Activated CD4-positive, CD25-positive, alpha-beta regulatory T cell (primary cell): ENCODE measurements at places on chromosomes 12 and 14.
A peak's percentile ranks its signal among the peaks of the same experiment; 100 is the strongest.

DNA sequence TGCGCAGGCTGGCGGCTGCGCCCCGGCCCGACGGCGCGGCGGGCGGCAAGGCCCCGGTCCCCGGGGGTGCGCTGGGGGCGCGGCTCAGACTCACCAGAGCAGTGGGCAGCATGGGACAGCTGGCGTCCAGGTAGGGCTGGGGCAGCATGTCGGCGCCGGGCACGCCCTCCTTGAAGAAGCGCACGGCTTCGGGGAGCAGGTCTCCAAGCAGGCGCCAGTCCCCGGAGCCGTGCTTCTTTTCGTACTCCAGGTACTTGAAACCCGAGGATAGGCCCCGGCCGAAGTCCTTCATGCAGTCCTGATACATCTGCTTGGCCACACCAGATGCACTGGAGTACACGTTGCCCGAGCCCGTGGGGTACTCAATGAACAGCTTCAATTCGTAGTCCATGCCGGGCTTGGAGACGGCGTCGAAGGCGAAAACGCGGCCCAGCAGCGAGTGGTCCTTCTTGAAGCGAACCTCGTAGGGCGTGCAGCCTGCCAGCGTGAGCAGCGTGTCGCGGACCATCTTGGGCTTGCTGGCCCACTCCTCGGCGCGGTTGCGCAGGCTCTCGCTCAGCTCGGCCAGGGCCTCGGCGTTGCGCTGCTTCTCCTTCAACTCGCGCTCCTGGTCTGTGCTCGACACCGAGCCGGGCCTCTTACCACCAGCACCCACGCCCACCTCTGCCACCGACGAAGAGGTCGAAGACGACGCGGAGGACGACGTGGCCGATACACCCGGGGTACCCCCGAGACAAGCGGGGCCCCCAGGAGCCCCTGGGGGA is 2.2 kb downstream of the IRF2BPL start:
- DNase-seq = no peak

DNA sequence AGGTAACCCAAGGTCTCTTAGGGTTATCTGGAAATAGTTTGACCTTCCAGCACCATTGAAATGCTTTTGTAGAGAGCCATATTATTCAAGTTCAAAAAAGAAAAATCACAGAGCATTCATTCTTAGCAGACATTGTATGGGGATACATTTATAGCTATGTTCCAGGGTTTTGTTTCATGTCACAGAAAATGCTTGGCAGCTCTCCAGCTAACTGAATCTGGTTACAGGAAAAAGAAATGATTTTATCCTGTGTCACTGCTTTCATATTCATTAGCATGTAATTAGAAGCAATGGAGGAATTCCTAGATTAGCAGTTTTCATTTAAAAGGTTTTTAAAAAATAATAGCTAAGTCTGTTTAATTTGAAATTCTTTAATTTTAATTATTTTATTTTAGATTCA is 78.9 kb downstream of the SNAPC1 start:
- DNase-seq = no peak

DNA sequence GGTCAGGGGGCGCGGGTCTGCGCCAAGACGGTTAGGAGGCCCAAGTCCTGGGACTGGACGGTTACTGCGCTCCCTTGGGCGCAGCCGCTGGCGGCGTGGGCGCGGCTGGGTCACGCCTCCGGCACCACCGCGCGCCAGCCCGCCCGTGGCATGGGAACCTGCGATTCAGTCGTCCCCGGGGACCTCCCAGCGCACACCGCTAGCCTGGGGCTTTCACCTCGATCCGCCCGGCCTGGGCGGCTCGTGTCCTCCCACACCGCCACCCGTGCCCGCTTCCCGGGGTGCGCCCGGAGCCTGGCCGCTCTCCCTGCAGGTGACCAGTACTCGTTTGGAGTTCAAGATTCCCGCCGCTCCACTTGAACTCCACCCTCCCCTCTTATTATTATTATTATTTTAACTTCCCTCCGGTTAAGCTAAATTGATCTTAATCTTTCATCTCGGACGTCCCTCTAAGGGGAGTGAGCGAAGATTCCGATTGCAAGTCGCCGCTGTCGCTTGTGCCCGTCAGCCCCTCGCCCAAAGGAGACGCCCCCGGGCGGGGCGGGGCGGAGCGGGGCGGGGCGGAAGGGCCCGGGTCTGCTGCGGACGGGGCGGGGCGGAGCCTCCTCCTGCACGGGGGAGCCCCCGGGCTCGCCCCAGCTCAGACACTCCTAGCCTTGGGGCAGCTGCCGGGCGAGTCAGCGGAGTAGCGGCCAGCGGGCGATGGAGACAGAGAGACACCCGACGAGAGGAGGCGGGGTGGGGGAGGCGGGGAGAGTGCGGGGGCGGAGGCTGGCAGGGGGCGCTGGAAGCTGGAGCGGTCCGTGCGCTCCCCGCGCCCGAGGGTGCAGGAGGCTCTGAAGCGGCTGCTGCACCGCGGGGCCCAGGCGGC is at the start of gene KCNMB4:
TSS of gene KCNMB4 (plus strand) at position 643 of the 871 bp plus-strand sequence. CDS start 445 bp downstream, outside the sequence.
- DNase-seq = peak; percentile 34

DNA sequence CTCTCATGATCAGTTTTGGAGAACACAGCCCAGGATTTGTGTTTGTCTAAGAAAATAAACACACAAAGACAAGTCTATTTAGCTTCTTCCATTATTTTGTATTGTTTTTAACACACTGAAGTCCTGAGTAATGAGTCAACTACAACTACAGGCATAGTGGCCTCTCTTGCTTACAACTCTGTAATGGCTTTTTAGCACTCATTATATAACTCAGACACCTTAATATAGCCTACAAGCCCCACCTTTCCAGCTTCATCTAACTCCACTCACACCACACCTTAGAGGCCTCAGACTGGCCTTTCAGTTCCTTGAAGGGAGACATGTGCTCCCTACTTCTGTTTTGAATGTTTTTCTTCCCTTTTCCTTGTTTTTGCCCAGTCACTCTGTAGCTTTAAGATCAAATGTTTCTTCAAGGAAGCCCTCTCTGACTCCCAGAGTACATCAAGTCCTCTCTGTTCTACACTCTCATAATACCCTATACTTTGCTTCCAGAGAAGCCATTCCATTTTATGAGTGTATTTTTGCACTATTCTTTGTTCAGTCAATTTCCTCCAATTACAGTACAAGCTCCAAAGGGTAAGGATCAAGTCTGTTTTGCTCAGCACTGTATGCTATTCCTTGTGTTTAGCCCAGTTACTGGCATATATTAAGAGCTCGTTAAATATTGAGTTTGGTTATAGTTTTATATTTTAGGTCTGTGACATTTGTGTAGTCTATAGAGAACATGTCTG is 233.6 kb upstream of the ARHGAP5 start:
- DNase-seq = no peak

DNA sequence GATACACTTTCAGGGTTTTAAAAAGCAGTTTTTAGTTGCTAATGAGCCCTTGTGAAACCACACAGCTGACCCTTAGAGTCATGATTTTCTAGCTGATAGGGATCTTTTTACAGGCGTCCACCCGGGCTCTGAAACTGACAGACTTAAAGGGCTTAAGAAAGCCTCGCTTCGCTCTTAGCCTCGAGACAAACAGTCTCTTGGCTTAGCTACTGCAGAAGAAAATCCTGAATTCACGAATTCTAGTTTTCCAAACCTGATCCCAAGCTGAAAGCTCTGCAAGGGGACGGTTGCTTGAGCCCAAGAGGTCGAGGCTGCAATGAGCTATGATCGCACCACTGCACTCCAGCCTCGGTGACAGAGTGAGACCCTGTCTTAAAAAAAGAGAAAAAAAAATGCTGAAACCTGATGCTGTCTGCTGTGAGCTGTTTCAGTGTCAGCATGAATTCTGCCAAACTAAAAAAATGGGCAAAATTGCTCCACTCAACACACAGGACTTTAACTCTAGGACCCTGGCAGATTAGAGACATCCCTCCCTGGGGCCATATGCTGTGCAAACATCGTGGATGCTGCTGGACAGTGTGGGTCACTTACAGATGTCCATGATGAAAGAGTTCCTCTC is 3.1 kb upstream of the HPD start:
- no peak for DNase-seq

DNA sequence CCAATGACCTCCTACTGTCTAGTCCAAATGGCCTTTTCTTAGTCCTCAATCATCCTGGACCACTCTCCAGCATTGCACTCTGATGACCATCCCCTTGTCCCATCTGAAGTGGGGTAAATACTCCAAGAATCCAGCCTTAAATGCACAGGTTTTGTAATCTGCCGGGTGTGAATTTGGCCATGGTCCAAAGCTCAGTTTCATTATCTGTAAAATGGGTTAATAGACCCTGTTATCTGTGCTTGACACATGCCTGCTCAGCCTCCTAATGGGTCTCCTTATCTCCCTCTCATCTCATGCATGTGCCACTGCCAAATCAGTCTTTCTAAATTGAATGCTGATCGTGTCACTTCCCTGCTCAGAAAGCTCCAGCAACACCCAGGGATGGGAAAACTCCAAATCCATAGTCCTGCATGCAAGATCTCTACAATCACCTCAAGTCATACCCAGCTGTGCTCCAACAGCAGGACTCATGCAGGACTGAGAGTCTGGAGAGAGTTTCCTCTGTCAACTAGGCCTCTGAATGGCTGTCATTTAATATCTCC is 22.3 kb downstream of the LGR5 start:
- no peak for DNase-seq

DNA sequence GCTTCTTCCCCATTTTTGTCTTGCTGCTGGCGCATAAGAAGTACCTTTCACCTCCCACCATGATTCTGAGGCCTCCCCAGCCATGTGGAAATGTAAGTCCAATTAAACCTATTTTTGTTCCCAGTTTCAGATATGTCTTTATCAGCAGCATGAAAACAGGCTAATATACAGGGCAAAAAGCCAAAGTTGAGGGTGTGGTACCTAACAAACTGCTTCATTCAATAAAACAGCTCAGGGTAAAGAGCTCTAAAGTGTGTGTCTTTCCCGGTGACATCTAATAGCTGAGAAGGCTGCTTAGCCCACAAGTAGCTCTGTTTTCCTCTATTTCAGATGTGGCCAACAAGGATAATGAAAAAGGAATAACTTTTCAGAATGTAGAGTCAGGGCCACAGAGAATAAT is 76.7 kb upstream of the SLC8A3 start:
- DNase-seq = no peak

DNA sequence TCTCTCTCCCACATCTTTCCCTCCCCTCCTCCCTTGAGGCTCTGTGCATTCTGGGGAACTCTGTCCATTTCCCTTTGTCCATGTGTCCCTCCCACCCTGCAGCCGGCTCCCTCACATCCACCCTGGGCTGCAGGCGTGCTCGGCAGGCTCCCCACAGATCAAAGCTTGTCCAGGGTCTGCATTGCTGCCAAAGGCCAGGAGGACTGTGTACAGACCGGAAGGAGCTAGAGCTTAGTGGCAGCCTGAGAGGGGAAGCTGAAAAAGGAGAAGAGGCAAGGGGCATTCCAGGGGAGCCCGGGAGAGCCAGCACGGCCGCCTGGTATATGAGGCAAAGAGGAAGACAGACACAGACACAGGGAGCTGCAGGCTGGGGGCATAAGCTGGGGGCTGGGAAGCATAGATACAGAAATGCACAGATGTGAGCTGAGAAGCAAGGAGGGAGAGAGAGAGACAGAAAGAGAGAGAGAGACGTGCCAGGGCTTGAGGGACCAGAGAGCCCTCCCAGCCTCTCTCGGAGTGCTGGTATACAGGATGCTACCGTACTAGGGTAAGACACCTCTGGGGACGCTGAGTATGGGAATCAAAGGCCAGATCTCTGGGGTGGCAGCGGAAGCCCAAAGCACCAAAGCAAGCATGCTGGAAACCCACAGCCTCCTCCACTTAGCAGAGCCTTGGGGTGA is 3.3 kb downstream of the CD4 start:
- no peak for DNase-seq

- DNase-seq = no peak
These were observed 99.8 kb upstream of the RESF1 start for GRCh38 chr12:31859232-31859977.

DNA sequence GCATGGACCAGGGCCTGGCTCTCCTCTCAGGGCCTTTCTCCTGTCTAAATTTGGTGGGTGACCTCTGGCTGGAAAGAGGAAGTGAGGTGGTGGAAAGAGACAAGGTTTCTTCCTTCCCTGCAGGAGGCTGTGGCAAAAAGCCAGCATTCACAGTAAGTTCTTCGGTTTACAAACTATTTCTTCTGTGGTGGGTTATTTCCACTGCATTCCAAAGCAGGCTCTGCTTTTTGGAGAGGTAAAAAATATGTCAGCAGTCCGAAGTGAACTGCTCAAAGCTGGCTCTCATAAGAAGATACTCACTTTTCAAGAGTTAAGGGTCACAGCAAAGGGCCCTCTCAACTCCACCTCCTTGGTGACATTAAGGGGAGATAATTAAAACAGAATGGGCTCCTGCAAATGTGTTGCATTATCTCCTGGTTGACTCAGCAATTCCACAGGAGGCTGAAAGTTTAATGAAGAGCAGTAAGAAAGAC is 48.9 kb upstream of the POC1B start:
- DNase-seq = no peak

DNA sequence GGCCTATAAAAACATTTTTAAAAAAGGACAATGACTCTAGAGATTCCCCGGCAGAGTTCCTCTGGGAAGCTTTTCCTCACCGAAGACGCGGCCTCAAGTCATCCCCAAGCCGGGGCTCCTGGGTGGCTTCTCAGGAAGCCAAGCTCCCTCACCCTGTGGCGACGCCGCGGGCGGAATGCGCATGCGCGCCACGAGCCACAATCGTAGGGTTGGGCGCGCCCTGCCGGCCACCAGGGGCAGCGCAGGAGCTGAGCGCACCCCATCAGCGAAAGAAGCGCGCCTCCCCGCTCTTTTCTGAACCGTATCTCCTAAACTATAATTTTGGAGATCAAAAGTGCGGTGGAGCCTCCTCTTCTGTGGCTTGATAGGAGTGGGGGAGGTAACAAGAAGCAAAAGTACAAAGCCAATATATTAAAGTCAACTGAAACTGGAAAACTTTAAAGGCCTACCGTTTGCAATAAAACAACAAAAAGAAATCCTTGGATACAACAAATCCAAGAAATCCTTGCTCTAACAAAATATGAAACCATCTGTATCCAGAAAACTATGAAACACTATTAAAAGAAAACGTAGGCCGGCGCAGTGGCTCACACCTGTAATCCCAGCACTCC is 17.4 kb upstream of the CHFR start:
- peak; percentile 74 for DNase-seq

DNA sequence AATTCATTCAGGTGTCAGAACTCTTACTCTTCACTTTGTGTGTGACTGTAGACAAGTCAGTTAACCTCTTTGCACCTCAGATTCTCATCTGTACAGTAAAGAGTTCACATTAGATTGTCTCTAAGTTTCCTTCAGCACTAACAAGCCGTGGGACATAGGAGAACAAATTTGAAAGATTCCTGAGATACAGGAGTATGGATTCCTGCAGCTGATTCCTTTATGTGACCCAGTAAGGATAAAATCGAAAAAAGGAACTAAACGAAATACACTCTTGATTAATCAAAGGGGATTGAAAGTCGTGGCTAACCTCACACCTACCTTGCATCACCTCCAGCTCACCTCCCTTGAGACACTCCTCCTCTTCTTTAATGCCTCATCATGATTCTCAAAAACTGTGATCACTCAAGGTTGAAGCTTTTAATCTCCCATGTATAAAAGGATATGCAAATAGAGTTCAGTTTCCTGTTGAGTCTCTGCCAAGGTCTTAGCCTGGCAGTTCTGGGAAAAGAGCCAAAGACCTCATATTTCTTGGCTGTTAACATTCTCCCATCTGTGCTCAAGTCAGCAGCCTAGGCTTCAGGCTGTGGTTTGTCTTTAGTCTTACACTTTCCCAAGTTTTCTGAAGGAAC is 156.6 kb downstream of the DAD1 start:
- DNase-seq = no peak
